Psoas muscle (tissue), 8 donors: ENCODE measurements at places on chromosomes 16 and 17.
A peak's percentile ranks its signal among the peaks of the same experiment; 100 is the strongest.

DNA sequence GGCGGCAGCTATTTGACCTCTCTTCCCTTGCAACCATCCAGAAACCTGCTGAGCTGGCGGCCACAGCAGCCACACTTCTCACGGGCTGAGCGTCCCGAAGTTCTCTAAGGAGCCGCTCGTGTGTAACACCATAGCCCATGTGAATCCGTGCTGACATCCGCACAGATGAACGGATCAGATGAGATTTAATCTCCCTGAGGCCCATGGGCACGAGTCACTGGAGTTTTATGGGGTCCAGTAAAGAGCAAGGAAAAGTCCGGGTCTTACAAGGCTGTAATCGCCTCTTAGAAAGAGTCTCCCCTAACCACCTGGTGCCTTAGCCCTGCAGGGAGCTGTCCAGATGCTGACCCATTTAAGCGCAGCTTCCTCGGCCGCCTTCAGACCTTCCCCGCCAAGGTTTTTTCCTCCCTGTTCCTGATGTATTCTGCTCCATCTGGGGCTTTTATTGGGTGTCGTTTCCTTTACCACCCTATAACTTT, 5.5 kb upstream of the CACNG5 start:
- no peak for DNase-seq

GRCh38 chr17:7509937-7510336, 25.8 kb downstream of the POLR2A start:
- DNase-seq: no peak

DNA sequence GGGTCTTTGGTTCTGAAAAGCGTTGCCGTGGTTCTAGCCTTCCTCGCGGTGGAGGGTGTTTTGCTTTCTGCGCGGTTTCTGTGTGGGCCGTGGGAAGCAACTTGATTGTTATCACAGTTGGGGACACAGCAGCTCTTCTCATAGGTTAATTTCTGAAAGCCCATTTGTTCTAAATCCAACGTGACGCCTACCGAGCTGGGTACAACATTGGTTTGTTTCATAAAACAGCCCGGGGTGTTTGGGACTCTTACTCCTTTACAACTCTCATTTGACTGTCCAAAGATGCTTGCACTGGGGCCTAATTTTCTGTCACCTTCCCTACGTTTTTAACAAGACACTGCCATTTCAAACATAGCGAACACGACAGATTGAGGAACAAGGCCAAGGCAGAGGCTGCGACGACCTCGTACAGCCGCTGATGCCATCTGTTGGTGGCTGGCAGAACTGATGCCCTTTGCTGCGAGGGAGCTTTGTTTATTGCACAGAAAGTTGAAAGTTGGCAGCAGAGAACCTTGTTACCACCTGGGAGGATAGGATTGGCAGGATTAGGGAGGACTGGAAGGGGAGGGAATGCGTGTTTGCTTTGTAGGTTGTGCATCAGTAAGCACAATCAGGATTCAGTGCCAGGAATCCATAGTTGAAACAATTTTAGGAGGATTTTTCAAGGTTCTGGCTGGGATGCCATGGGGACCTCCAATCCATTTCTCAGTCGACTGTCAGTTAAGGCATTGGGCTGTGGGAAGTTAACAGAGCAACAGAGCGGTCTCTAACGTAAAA, 98.3 kb downstream of the PITPNC1 start:
- peak; percentile 74 for DNase-seq

GRCh38 chr16:59591480-59591879, 857.4 kb upstream of the GOT2 start:
- DNase-seq: no peak

GRCh38 chr17:18361837-18362697, 1.3 kb downstream of the SHMT1 start:
- DNase-seq: no peak

- DNase-seq: no peak
Observed at GRCh38 chr16:12171206-12171605, 194.7 kb downstream of the SNX29 start.

- no peak for DNase-seq
Observed at GRCh38 chr17:75318211-75318610, 29.0 kb upstream of the SLC25A19 start.

- DNase-seq: peak; percentile 52
Observed at GRCh38 chr17:1011760-1012735, 15.1 kb downstream of the TIMM22 start.

DNA sequence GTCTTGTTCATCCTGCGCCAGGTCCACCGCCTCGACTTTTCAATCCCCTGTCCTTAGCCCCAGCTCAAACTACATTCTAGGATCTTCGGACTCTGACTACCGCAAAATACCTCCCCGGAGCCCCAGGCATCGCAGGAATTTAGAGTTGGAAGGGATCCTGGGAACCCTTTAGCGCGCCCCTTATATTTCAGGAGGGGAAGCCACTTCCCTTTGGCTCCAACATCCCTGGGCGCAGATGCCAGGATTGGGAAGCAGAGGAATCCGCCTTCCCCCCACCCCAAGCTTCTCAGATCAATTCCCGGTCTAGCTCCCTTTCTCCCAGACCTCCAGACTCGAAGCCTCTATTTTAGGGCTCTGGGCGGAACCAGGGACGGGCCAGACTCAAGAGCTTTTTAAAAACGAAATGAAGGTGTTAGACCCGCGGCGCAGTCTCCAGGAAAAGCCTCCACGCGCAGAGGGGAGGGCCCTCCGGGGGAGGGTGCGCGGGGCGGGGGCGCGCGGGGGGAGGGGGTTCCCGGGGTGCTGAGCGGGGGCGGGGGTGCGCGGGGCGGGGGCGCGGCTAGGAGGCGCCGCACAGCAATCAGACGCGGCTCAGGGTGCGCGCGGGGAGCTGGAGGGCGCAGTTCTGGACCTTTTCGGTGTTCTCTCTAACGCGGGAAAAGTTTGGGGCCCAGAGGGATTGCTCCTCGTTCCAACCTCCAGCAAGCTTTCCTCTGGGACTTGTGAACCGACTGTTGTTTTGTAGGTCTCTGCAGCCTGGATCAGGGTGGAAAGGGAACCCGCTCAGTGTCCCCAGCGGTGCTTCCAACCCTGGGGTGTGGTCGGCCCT, 1.6 kb downstream of the AHSP start:
- DNase-seq: no peak

DNA sequence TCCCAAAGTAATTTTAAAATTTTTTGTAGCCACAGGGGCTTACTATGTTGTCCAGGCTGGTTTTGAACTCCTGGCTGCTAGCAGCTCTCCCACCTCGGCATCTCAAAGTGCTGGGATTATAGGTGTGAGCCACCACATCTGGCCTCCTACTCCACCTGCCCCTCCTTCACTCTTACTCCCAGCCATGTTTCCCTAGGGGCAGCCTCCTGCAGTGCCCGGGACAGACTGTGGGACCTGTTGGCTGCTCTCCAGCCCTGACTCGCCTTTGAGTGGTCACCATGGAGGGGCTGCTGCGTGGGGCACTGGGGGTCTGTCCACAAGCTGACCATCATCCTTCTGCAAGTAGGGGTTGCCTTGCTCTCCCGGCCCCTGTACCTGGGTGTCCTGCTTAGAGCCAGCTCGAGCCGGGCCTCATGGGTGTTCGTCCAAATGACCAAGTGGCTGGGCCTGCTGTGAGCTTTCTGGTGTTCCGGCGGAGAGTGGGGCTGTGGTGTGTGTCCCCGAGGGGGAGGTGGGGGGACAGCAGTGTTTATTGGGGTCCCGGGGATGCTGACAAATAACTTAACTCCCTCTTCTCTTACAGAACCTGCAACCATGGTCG, 16.6 kb downstream of the SPIRE2 start:
- DNase-seq: no peak

DNA sequence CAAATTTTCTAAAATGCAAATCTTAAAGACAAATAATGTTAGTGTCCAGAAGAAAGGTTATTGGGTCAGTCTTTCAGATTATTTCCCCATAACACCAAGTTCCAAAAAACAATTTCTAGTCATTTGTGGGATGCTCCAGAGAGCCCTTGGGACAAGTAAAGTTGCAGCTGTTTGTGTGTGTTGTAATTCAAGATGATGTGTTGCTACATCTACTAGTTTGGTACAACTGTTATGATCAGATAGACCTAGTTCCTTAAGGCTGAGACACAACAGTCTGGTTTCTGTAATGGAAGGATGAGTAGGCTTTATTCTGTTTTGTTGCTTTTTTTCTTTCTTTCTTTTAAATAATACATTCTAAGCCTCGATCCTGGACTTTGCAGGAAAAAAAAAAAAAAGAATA, 41.9 kb downstream of the PIGL start:
- DNase-seq: no peak

DNA sequence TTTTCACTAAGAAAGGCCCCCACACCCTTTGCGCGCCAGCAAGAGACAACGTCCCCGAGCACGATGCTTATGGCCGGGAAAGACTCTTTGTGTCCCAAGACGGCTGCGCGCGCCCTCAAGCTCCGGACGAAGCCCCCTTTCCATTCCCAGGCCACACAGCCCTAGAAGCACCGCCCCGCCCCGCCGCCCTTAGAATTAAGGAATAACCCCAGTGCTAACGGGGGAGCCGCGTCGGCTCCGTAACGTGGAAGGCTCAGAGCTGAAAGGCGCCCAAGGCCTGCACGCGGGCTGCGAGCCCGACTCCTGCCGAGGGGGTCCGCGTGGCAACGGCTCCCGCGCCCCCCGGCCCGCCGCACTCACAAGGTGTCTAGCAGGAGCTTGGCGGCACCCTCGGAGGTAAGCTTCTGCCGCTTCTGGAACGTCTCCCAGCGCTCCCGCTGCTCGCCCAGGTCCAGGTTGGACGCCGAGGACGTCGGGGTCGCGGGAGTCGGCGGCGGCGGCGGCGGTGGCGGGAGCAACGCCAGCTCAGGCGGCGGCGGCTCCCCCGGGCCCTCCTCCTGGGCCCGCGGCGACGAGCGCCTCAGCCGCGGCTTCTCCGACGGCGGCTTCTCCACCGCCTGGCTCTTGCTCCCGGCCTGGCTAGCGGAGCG, 477 bp downstream of the CENPV start:
- peak; percentile 42 for DNase-seq

DNA sequence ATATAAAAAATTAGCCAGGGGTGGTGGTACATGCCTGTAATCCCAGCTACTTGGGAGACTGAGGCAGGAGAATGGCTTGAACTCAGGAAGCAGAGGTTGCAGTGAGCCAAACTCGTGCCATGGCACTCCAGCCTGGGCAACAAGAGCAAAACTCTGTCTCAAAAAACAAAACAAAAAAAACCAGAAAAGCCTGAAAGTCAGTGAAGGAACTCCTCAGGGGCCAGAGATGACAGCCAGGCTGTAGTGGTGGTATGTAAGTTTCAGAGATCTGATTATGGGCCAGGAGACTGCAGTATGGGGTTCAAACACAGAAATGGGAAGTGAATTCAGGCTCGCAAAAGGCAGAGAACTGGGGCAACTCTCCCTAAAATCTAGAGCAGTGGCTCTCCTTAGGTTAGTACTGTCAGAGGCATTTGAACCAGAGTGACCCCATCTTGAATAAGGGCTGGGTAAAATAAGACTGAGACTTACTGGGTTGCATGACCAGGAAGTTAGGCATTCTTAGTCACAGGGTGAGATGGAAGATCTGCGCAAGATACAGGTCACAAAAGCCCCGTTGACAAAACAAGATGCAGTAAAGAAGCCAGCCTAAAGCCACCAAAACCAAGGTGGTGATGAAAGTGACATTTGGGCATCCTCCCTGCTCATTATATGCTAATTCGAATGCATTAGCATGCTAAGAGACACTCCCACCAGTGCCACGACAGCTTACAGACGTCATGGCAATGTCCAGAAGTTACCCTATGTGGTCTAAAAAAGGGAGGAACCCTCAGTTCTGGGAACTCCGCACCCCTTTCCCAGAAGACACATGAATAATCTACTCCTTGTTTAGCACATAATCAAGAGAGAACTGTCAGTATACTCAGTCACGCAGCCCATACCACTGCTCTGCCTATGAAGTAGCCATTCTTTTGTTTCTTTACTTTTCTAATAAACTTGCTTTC, 120.2 kb upstream of the XYLT1 start:
- no peak for DNase-seq

DNA sequence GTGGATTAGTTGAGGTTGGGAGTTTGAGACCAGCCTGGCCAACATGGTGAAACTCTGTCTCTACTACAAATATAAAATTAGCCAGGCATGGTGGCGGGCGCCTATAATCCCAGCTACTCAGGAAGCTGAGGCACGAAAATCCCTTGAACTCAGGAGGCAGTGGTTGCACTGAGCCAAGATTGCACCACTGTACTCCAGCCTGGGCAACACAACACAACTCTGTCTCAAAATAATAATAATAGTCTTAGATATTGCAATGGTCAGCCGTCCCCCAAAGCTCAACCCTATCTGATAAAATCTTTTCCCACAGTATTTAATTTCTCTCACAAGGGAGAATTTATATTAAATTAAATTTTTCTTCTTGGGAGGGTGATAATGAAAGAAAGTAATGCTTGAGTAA, 169.6 kb downstream of the XYLT1 start:
- no peak for DNase-seq

DNA sequence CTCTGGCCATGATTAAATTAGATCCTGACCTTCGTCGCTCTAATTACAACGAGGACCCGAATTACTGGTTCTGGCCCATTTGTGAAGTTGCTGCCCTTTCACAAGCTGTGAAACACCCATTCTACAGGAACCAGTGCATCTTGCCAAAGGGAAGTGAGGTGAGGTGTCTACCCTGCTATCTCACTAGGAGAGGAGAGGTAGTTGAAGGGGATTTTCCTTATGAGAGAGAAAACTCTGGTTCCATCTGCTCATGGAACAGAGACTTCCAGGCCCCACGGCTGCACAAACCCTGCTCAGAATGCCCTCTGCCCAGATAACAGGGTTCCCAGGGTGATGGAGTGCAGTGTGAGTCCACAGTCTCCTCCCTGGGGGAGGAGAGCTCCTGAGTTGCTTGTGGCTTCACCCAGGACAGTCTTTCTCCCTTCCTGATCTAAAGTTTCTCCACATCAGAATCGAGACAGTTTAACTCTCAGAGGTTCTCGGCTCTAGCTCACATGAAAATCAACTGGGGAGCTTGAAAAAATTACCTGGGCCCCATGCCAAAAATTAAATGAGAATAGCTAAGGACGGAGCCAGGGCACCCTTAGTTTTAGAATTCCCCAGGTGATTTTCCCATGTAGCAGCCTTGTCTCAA, 7.8 kb upstream of the SSTR2 start:
- no peak for DNase-seq

GRCh38 chr17:63345611-63346010, 100.5 kb downstream of the CYB561 start:
- DNase-seq: no peak

DNA sequence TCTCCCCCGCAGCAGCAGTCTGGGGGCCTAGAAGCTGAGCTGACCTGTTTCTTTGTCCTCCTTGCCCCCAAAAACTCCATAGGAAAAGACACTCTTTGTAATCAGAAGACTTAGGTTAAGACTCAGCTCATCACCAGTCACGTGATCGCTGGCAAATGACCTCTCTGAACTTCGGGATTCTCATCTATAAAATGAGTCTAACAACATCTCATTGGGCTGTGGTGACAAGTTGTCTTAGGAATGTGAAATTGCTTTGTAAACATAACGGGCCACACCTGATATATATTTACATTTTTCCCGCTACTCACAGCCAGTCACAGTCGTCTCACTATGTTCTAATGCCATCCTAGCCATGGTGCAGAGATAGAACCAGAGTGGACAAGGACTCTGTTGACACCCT, 86.0 kb upstream of the LHX1 start:
- no peak for DNase-seq
